ENCODE measurements at places on chromosomes 5 and 9. TPM values are rescaled to one million over a fixed set of nuclear protein-coding genes. Genes with fewer than 3 reads are reported as not detected.
A peak's percentile ranks its signal among the peaks of the same experiment; 100 is the strongest.

Gene ANKRD31
- total RNA-seq, result 0.12 TPM

Gene GLIPR2
- total RNA-seq, result 5.3 TPM

- no peak for DNase-seq
Measured at GRCh38 chr5:169577951-169578350, 5.6 kb upstream of the SPDL1 start.

DNA sequence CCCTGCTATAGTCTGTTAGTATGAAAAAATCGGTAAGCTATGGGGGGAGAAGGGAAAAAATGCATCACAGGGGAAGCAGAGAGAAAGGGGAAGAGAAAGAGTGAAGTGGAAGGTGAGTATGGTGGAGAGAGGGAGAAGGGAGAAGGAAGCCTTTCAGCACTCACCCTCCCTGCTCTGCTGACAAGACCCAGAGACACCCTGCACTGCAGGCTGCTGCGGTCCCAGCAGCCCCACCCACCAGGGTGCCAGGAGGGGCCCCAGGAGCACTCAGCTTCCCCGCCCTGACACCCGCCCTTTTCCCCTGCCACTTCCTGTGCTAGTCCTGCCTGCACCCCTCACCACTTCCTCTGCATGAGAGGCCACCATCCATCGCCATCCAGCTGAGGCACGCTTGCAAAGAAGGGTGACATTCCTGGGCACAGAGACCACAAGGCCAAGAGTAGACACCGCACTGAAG is 12.7 kb downstream of the STK10 start:
- DNase-seq, result peak; percentile 35

- DNase-seq, result no peak
Measured at GRCh38 chr9:32644698-32645097, 9.2 kb upstream of the TAF1L start.

GRCh38 chr5:131986161-131986912 is 25.1 kb downstream of the ACSL6 start:
- no peak for DNase-seq

- no peak for DNase-seq
Measured at GRCh38 chr5:168174376-168174775, 117.1 kb upstream of the WWC1 start.

DNA sequence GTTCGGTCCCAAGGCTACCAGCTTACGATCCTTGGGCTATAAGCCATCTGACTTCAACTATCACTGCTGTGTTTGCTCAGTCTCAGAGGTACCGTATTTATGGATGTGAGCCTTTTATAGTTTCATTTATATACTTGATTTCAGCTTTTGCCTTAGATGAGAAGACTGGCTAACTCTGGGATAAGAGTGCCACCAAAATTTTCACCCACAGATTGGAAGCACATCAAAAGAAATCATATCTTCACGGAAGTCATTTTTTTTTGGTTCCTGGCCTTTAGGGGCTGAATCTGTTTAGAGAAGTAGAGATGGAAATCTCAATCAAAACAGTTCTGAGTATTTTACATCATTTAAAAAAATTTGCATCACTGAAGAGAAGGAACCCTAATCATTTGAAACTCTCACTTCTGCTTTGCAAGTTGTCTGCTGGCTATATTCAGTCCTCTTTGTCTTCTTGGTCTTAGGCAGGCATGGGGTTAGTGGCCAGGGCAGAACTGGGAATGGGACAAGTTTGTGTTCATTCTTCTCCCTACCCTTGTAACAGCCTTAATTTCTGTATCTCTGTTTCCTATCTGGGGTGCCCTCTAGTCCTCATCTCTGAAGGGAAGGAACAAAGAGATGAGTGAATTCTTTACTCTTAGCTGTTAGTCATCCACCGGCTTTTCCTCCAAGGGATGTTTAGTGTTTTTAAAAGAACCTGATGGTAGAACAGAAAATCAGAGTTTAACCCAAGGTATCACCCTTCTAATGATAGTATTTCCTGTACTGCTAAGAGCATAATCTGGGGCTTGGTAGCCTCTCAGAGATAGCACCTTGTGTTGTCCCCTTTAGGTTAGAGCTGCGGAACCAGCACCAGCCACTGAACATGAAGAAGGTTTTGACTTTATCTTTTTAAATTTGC is 14.1 kb upstream of the TNFAIP8 start:
- DNase-seq, result no peak

GRCh38 chr5:6745706-6746222 is 32.5 kb downstream of the TENT4A start:
- no peak for DNase-seq

- no peak for DNase-seq
Measured at GRCh38 chr5:43851741-43852140, 248.8 kb downstream of the NNT start.

- DNase-seq, result no peak
Measured at GRCh38 chr9:11968631-11969030, 724.6 kb upstream of the TYRP1 start.

All from heart right ventricle (tissue), 16 donors.